NCI-H510A (cell line): ENCODE measurements at places on chromosomes 12 and 14.

GRCh38 chr12:31230004-31230403 is 95.9 kb downstream of the SINHCAF start:
- no peak for DNase-seq

- DNase-seq, result no peak
These were observed 5.4 kb downstream of the KCNH5 start for GRCh38 chr14:63039866-63040265.

DNA sequence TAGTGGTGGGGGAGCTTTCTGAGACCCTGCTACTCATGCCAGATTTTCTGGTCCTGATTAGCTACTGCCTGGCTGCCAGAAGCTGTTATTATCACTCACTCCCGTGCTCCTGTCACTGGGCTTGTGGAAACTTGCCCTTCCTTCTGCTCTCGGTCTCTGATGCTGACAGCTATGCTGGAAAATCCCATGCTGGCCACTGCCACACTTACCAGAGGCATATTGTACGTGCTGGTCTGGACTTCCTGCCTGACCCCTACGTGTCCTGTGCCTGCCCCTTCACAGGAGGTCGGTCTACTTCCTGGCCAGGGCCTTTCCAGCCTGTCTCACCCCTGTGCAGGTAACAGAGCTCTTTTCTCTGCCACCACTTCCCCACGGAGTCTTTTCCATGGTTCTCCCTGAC is 149.4 kb upstream of the PLEKHG7 start:
- DNase-seq, result no peak

DNA sequence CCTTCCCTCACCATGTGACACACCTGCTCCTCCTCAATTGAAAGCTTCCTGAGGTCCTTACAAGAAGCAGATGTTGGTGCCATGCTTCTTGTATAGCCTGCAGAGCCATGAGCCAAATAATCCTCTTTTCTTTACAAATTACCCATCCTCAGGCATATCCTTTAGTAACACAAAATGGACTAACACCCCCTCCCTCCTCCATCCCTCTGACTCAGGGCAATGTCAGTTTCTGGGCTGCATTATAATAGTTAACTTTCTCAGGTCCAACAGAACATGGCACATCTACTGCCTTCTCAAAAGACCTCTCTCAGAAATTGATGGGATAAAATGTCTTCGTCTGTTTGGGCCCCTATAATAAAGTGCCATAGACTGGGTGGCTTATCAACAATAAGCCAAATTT is 287.0 kb downstream of the DPF3 start:
- no peak for DNase-seq

- no peak for DNase-seq
These were observed 109.0 kb downstream of the ESR2 start for GRCh38 chr14:64185184-64185583.

DNA sequence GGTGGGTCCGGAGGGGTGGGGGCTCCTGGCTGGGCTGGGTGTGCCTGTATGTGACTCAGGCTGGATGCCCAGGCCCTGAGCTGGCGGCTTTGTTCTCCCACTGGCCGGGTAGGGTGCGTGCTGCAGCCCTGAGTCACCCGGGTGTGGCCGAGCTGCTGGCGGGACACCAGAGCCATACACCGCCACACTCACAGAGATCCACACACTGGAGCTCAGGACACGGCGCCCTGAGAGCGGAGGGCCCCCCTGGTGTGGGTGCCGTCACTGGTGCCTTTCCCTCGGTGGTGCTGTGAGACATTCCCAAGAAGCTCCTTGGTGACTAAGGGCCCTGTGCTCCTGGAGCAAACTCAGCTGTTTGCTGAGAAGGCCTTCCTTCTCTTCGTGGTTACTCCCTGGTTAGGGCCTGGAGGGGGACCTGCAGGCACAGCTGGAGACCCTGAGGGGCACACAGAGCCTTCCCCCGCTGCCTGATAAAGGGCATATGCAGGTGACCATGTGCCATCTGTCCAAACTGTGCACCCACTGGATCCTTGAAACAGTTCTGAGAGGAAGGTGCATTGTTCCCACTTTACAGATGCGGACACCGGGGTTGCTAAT is 44.3 kb downstream of the KRT80 start:
- DNase-seq, result no peak

DNA sequence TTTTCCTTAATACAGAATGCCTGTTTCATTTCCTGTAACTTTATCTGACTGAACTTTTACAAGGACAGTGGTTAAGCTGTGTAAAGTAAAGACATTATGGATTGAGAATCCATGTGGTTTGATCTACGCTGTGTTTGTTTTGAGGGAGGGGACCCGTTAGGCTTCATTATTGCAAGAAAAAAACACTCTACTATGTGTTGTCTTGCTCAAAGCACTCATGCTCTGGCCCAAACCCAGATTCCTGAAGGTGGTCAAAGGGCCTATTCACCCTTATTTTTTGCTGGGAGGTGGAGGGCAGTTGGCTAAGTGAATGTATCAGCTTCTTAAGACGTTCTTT is 11.9 kb downstream of the RNF10 start:
- DNase-seq, result no peak

DNA sequence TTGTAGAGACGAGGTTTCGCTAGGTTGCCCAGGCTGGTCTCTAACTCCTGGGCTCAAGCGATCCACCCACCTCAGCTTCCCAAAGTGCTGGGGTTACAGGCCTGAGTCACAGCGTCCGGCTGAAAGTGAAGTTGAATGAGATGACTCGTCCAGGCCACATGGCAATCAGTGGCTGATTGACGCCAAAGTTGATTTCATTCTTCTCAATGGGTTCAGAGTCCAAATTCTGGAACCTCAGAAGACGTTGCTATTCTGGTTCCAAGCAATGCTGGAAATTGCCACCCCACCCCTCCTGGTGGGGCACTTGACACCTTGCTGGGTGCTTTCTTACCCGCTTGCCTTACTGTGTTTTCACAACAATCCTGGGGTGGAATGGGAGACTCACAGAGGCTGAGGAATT is 14.9 kb downstream of the ABCB9 start:
- no peak for DNase-seq

GRCh38 chr12:12804011-12804410 is 9.1 kb upstream of the DDX47 start:
- DNase-seq, result no peak

DNA sequence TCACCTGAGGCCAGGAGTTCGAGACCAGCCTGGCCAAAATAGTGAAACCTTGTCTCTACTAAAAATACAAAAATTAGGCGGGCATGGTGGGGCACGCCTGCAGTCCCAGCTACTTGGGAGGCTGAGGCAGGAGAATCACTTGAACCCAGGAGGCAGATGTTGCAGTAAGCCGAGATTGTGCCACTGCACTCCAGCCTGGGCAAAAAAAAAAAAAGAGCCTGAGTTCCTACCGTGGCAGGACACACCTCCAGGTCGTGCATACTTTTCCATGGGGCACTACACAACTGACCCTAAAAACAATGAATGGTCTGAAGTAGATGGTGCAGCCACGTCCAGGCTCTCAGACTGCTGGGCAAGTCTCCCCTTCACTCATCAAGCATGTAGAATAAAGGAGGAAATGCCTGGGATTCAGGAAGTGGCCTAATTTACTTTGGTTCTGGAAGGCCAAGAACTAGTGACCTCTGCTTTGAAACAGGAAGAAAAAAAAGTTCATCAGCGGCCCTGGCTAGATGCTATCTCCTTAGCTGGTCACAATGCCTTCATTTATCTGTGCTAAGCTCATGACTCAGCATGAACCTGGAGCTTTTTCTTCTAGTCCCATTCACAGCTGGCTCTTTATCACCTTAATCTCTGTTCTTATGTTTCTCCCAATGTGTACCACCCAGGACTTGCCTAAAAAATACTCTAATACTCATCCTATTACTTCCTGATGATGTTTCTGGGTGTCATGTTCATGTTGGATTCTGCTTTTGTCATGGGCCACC is 55.8 kb upstream of the OR6J1 start:
- no peak for DNase-seq

- DNase-seq, result no peak
These were observed 197.3 kb upstream of the CPNE8 start for GRCh38 chr12:39102474-39103209.

DNA sequence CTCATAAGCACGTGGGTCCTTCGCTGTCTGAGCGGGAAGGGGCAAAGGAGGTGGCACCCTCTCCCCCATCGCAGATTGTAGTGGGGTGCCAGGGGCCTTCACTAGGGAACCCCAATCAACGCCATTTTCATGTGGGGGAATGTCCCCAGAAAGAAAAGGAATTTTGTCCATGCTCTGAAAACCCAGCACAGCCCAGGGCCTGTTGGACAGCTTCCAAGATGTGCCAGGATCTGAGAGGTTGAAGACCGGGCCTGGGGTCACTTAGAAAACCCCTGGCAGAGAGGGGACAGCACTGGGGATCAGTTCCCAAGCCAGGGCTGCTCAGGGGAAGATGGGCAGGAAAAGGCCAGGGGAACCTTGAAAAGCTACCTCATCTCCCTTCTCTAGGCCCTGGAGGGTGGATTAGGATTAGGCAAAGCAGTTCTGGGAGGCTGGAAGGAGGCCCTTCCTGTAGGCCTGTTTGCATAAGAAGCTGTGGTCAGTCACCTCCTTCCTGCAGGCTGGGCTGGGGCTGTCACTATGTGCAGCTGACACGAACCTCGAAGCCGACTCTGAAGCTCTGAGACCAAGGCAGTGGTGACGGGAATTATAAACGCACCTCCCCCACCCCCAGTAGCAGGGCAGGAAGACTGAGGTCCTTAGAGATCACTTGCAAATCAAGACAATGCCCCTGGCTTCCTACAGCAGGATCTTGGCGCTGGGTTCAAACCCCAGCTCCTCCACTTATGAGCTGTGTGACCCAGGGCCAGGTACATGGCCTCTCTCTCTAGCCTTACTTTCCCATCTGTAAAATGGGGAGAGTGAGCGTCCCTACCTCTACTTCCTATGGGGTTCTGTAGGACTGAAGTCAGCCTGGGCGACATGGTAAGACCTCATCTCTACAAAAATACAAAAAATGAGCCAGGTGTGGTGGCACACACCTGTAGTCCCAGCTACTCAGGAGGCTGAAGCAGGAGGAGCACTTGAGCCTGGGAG is 29.0 kb downstream of the TESC start:
- DNase-seq, result no peak

- no peak for DNase-seq
These were observed 18.2 kb downstream of the FAM222A start for GRCh38 chr12:109731806-109732205.

DNA sequence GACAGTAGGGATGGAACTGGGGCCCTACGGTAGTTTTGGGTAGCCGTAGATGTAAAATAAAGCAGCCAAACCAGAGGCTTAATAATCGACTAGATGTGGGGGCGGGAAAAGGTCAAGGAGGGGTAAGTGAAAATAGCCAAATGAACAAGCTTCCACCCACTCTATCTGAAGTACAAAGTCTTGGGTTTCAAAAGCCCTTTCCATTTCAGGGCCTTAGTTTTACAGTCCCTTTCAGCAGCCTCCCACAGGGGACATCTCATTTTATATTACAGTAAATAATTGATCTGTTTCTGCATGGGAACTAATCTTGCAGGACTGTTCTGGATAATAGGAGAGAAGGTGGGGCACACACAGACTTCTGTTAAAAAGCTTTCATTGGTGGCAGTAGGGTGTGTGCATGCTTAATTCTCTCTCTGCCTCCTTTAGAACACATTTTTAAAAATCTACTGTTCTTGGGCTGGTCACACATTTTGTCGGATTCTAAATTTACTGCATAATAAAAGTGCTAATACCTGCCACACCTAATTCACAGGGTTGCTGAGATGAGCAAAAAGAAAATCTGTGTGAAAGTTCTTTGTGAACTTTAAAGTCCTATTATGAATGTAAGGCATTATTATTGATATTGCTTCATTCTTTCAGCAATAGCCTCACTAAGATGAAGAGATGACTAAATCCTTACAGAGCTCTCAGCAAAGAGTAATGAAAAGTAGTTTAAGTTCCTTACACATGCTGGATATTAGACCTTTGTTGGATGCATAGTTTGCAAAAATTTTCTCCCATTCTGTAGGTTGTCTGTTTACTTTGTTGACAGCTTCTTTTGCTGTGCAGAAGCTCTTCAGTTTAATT is 104.6 kb downstream of the ITPR2 start:
- no peak for DNase-seq

DNA sequence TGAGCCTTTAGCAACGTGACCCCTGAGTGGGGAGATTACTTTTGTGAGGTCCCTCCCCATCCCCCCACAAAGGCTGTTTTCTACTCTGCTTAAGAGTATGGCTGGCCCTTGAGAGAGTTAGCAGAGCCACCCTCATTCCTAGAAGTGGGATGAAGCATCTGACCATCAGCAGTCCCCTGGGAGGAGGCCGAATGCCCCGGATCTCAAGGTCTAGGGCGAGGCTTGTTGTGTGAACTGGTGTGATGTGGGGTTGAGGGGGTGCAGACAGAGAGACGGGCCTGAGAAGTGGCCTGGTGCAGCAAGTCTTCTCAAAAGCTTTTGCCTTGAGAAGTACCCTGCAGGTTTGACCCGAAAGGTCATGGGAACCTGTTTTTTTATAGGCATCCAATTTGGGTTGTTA is 153.0 kb upstream of the FKBP4 start:
- DNase-seq, result no peak

GRCh38 chr12:94182986-94183707 is 34.8 kb downstream of the PLXNC1 start:
- DNase-seq, result no peak

DNA sequence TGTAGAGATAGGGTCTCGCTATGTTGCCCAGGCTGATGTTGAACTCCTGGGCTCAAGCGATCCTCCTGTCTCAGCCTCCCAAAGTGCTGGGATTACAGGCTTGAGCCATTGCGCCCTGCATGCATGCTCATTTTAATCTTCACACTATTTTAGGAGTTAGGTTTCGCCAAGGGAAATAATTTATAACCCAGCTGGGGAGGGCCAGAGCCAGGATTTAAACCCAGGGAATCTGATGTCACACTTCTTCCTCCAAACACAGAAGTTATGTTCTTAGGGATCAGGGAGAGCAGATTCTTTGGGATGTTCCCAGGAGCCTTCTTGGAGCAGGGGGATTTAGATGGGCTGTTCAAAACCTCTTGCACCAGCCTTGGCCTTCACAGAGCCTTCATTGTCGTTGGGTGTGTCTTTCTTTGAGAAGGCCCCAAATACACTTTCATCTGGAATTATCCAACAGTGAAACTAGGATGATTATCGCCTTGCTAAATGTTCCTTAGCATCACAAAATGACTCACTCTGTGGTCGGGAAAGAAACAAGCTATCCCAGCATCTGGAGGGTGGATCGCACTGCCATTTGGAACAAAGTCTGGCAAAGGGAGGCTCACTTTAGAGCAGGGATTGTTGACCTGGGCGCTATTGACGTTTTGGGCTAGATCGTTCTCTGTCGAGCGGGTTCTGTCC is 8.2 kb upstream of the PPP1CC start:
- no peak for DNase-seq

- no peak for DNase-seq
These were observed 20.3 kb downstream of the HEBP1 start for GRCh38 chr12:12979731-12980259.
